ENCODE measurements at places on chromosomes 1 and 21.

GRCh38 chr1:40948741-40949443 lies 30.6 kb upstream of the CTPS1 start:
- peak; percentile 81 for DNase-seq
- H3K36me3 ChIP-seq = peaks cover 18% of the 10 kb centered on the region
- H3K27me3 ChIP-seq = no peaks in the 10 kb centered on the region
- H3K4me1 ChIP-seq = peaks cover 24% of the 10 kb centered on the region
- H3K27ac ChIP-seq = no peak overlapping the region

- H3K4me1 ChIP-seq = peaks cover 10% of the 10 kb centered on the region
- H3K27me3 ChIP-seq = peaks cover 81% of the 10 kb centered on the region
- no peaks in the 10 kb centered on the region for H3K36me3 ChIP-seq
- no peak overlapping the region for H3K4me3 ChIP-seq
Observed at GRCh38 chr1:184827600-184828368, 73.1 kb upstream of the EDEM3 start.

DNA sequence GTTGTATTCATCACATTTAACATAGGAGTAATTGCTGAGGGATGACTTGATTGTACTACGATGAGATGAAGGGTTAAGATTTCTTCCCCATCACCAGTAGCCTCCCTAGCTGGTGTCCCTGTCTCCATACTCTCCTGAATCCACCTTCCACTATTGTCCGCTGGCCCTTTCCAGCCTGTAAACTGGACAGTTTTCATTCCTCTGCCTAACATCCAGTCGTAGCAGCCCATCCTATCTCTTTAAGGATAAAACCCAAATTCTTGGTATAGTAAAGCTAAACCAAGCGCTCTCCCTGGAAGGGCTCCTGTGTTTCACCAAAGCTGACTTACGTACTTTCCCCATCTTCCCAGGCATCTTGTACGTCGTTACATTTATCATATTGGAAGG lies 670 bp downstream of the COX20 start:
- H3K4me1 ChIP-seq = peaks cover 39% of the 10 kb centered on the region
- peak; percentile 77 for DNase-seq
- H3K27ac ChIP-seq = peak overlapping the region; percentile 99
- no peaks in the 10 kb centered on the region for H3K27me3 ChIP-seq

- no peaks in the 10 kb centered on the region for H3K27me3 ChIP-seq
- H3K27ac ChIP-seq = no peak overlapping the region
- H3K36me3 ChIP-seq = no peaks in the 10 kb centered on the region
- H3K4me3 ChIP-seq = no peak overlapping the region
- H3K4me1 ChIP-seq = peaks cover 35% of the 10 kb centered on the region
- DNase-seq = no peak
Observed at GRCh38 chr1:10979483-10979920, 33.0 kb upstream of the TARDBP start.

DNA sequence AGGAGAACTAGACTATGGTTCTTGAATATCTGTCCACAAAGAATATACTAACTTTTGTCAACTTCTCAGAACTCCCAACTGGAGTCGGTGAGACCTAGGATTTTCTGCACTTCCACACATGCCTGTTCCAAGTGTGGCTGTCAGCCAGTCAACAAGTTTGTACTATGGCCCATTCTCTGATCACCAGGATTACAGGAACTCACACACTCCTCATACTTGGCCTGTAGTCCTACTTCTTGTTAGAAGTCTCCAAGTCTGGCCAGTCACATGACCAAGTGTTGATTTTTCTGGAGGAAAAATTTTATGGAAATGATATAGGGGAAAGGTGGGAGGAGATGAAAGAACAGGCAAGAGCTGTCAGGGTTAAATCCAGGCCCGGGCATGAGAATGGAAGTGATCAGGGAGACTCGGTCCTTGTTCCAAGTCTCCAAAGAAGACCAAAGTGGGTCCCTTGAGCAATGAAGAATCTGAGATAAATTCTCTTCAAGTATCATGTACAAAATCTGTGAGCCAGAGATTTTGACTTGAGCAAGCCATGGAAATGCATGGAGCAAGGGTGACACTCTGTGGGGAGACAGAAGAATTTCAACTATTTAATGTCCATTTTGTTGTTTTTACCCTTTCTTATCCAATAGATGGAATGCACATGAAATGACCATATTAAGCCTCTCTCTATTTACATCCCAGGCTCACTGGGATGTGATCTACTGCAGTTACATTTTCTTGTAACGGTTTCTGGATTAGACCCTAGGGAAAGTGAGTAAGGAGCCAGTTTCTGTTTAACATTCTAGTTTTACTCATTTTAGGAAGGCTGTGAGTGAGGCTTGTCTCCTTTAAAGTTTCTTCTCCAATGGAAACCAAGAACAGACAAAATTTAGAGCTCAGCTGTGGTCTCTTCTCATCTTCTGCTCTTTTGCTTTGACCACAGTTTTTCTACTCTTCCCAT lies 320.9 kb downstream of the ASTN1 start:
- peak; percentile 53 for DNase-seq
- H3K27me3 ChIP-seq = no peaks in the 10 kb centered on the region
- no peaks in the 10 kb centered on the region for H3K4me1 ChIP-seq
- no peaks in the 10 kb centered on the region for H3K36me3 ChIP-seq
- H3K27ac ChIP-seq = no peak overlapping the region
- H3K4me3 ChIP-seq = no peak overlapping the region

GRCh38 chr1:68111519-68112436 lies 61.4 kb upstream of the DIRAS3 start:
- H3K36me3 ChIP-seq = no peaks in the 10 kb centered on the region
- DNase-seq = peak; percentile 79
- H3K4me1 ChIP-seq = peaks cover 19% of the 10 kb centered on the region
- no peak overlapping the region for H3K4me3 ChIP-seq

- H3K36me3 ChIP-seq = no peaks in the 10 kb centered on the region
- H3K27me3 ChIP-seq = no peaks in the 10 kb centered on the region
- peak overlapping the region; percentile 10 for H3K4me3 ChIP-seq
- H3K4me1 ChIP-seq = peaks cover 15% of the 10 kb centered on the region
Observed at GRCh38 chr21:31634993-31635392, 24.5 kb upstream of the SOD1 start.

- H3K4me3 ChIP-seq = no peak overlapping the region
- H3K27me3 ChIP-seq = no peaks in the 10 kb centered on the region
- H3K4me1 ChIP-seq = peaks cover 4% of the 10 kb centered on the region
Observed at GRCh38 chr1:208577381-208577905, 333.3 kb upstream of the PLXNA2 start.

GRCh38 chr1:104028416-104029035 lies 278.8 kb downstream of the AMY1C start:
- no peaks in the 10 kb centered on the region for H3K36me3 ChIP-seq
- no peaks in the 10 kb centered on the region for H3K27me3 ChIP-seq
- H3K27ac ChIP-seq = no peak overlapping the region
- no peaks in the 10 kb centered on the region for H3K4me1 ChIP-seq
- no peak overlapping the region for H3K4me3 ChIP-seq

DNA sequence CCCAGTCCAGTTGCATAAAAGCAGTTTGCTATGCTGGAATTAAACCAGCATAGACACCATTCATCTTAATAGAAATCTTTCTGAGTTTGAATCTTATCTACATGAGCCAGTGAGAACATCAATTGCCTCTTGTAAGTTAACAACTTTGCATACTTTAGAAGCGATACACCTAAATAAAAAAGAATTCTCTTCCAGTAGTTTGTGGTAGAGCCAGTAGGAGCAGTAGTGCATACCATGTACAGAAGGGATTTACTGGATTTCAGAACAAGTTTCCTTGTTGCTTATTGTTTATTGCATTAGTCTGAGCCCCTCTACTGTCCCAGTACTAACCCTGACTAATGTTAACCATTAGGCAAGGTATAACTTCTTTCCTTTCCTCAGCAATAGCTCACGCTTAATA lies 313.1 kb downstream of the TGFB2 start:
- H3K4me3 ChIP-seq = no peak overlapping the region
- no peaks in the 10 kb centered on the region for H3K36me3 ChIP-seq
- H3K27ac ChIP-seq = no peak overlapping the region
- H3K27me3 ChIP-seq = no peaks in the 10 kb centered on the region
- DNase-seq = no peak
- peaks cover 39% of the 10 kb centered on the region for H3K4me1 ChIP-seq

DNA sequence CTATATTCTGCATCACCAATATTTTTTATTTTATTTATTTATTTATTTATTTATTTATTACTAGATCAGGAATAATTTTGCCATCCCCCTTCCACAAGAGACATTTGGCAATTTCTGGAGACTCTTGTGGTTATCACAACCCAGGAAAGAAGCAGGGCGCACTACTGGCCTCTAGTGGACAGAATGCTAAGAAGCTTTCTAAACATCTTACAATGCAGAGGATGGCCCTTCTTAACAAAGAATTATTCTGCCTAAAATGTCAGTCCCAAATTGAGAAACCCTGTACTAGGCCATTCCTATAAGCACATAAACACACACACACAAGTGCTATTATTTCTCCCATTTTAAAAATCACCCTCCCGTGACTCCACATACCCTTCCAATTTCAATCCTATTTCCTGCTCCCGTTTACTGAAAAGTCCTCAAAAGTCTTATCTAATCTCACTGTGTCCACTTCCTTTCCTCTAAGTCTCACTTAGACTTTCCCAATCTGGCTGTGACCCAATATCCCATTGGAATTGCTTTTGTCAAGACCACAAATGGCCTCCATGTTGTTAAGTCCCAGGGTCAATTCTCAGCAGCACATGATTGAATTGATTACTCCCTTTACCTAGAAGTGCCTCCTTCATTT lies 43.7 kb upstream of the RNF11 start:
- H3K4me1 ChIP-seq = no peaks in the 10 kb centered on the region
- H3K27ac ChIP-seq = no peak overlapping the region
- no peaks in the 10 kb centered on the region for H3K27me3 ChIP-seq
- H3K36me3 ChIP-seq = no peaks in the 10 kb centered on the region

GRCh38 chr1:181127898-181128453 lies 39.5 kb downstream of the IER5 start:
- no peak overlapping the region for H3K27ac ChIP-seq
- DNase-seq = peak; percentile 50
- H3K27me3 ChIP-seq = no peaks in the 10 kb centered on the region
- peaks cover 27% of the 10 kb centered on the region for H3K4me1 ChIP-seq

DNA sequence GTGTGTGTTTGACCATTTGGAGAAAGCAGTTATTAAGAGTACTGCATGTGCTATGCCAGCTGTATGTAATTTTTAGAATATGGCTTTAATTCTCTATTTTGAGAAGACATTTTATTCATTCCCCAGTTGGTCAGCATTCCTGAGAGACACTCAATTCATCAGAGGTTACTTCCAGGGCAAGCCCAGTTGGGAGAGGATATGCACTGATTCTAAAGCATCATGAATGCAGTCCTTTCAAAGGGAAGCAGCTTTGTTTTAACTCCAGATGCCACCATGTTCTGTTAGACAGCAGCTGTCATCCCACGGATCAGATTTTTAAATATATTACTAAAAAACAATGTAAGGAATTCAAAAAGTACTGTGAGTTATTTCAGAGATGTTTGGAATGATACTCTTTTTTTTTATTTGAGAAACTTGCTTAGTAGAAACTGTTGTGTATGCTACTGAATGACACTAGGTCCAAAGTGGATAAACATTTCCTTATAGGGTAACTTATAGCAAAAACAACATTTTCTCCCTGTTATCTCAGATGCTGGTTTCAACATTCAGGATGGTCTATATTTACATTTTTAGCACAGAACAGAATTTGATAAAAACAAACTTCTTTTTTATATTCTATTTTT lies 149.5 kb upstream of the B3GALT2 start:
- DNase-seq = no peak
- H3K27ac ChIP-seq = no peak overlapping the region
- no peaks in the 10 kb centered on the region for H3K4me1 ChIP-seq
- no peaks in the 10 kb centered on the region for H3K36me3 ChIP-seq
- no peaks in the 10 kb centered on the region for H3K27me3 ChIP-seq

DNA sequence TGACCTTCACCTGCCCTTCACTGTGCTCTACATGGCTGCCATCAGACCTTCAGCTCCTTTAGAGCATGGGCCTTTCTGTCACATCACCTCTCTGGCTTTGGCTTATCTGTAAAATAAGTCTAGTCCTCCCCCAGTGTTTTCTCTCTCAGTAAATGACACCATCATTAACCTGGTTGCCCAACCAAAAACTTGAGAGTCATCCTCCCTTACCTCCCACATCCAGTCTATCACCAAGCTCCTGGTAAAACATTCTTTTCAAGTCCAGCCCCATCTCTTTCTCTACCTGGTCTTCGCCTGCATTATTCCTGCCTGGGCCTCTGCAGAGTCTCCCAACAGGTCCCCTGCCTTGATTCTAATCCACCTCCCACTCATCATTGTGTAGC lies 13.1 kb downstream of the SLC26A9 start:
- H3K27me3 ChIP-seq = peaks cover 34% of the 10 kb centered on the region
- peaks cover 34% of the 10 kb centered on the region for H3K4me1 ChIP-seq
- H3K4me3 ChIP-seq = no peak overlapping the region
- no peak for DNase-seq

DNA sequence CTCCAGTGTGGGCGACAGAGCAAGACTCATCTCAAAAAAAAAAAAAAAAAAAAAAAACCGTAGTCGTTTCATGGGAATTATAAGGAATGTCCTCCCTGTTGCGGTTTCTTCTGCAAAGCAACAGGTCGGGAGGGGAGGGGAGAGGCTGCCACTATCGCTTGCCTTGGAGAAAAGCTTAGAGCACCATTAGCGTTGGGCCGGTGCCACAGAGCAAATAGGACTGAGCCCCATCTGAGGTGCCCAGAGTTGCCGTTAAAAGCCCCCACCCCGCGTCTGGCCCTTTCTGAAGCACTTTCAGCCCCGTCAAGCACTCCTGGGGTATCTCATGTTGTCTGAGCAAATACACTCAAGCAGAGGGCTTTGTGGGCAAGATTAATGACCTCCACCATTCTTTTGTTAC lies 2.2 kb downstream of the RIPPLY3 start:
- H3K36me3 ChIP-seq = no peaks in the 10 kb centered on the region
- no peak for DNase-seq
- H3K4me1 ChIP-seq = no peaks in the 10 kb centered on the region
- H3K4me3 ChIP-seq = no peak overlapping the region
- no peaks in the 10 kb centered on the region for H3K27me3 ChIP-seq

DNA sequence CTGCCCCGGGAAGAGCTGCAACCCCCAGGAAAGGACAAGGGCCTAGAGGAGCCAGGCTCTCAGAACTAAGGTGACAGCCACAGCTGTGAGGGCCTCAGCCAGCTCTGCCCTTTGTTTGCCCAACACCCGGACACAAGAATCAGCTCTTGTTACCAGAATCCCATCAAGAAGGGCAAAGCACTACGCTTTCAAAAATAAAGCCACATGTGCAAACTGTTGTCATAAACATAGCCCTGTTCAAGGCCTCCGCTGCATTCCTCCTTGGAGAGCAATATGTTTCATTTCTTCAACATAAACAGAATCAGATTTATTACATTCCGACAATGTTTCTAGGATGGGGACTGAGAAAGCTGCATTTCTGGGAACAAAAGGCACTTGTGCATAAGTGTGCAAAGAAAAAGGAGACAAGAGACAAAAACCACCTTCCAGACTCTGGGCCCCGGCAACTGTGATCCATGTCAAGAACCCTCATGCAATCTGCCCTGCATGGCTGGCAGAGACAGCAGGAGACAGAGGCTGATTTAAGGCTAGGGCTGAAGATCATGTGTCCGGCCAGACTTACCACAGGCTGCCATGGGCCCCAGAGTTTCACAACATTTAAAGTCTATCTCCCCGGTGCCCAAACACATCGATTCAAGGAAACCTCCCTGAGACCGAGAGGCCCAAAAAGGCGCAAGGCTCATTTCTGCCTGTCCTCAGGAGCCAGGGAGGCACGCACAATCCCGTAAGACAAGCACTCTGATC lies 71.0 kb downstream of the SSBP3 start:
- H3K4me3 ChIP-seq = no peak overlapping the region
- peaks cover 8% of the 10 kb centered on the region for H3K4me1 ChIP-seq
- no peaks in the 10 kb centered on the region for H3K27me3 ChIP-seq
- no peak for DNase-seq
- H3K36me3 ChIP-seq = peaks cover 9% of the 10 kb centered on the region

- no peak overlapping the region for H3K4me3 ChIP-seq
- H3K27me3 ChIP-seq = no peaks in the 10 kb centered on the region
- no peaks in the 10 kb centered on the region for H3K36me3 ChIP-seq
- no peak for DNase-seq
Observed at GRCh38 chr21:16797966-16798365, 714.9 kb upstream of the CXADR start.

Data from MCF 10A (cell line).